ENCODE measurements at places on chromosomes 7 and 10.

- no peak for DNase-seq
Measured at GRCh38 chr10:71390461-71390835, 6.3 kb upstream of the CDH23 start.

- no peak for DNase-seq
Measured at GRCh38 chr10:114577133-114577532, 80.9 kb downstream of the ABLIM1 start.

DNA sequence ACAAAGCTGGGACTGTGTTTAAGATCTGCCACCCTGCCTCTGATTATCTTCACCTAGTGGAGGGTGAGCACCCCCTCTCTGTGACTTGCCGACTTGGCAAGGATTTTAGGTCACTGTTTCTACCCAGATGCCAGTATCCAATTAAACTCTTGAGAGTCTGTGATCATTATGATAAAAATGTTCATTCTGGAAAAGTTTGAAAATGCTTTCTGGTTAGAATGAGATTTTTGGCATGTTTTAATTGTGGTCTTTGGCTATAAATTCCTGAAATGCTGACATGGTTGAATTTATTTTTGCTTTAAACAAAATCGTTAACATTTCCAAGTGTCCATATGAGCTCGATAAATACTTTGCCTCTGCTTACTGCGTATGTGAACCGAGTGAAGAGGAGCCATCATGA lies 221.4 kb downstream of the BICC1 start:
- DNase-seq, result no peak

GRCh38 chr10:97499561-97500296 lies 1.0 kb downstream of the UBTD1 start:
- no peak for DNase-seq

- no peak for DNase-seq
Measured at GRCh38 chr10:95408983-95409873, 118.4 kb upstream of the PDLIM1 start.

GRCh38 chr7:123604739-123605138 lies 3.1 kb downstream of the ASB15 start:
- DNase-seq, result no peak

GRCh38 chr7:42235741-42236161 lies 1.3 kb downstream of the GLI3 start:
- DNase-seq, result no peak

GRCh38 chr7:155353256-155353897 lies 55.7 kb downstream of the INSIG1 start:
- no peak for DNase-seq

DNA sequence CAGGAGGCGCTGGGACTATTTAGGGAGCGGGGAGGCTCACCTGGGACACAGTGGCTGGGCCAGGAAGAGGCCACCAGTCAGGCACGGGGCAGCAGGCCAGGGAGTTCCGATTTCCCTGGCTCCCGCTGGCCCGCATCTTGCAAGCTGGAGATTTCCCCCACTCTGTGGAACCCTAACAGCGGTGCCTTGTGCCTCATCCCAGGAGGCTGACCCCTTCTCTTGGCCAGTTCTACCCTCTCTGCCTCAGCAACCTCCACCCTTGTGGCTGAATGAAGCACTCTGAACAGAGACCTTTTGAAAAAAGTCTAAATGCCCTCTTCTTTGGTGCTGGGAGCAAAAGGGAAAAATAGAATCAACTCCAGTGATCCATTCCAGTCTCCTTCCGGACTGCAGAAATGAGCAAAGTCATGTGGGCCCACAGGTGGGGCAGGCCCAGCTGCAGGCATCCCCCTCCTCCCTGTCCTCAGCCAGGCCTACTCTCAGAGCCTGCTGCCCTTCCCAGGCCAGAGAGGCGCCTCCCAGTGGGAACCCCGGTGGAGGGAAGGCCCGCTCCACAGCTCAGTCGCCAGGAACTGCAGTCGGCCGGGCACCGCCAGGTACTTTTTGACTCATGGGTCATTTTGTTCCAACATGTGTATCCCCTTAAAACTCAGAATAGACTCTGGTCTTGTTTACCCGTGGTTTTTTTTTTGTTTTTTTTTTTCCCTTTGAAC lies 155.5 kb downstream of the ZNF248 start:
- no peak for DNase-seq

GRCh38 chr10:77456414-77456813 lies 181.2 kb downstream of the KCNMA1 start:
- DNase-seq, result no peak

DNA sequence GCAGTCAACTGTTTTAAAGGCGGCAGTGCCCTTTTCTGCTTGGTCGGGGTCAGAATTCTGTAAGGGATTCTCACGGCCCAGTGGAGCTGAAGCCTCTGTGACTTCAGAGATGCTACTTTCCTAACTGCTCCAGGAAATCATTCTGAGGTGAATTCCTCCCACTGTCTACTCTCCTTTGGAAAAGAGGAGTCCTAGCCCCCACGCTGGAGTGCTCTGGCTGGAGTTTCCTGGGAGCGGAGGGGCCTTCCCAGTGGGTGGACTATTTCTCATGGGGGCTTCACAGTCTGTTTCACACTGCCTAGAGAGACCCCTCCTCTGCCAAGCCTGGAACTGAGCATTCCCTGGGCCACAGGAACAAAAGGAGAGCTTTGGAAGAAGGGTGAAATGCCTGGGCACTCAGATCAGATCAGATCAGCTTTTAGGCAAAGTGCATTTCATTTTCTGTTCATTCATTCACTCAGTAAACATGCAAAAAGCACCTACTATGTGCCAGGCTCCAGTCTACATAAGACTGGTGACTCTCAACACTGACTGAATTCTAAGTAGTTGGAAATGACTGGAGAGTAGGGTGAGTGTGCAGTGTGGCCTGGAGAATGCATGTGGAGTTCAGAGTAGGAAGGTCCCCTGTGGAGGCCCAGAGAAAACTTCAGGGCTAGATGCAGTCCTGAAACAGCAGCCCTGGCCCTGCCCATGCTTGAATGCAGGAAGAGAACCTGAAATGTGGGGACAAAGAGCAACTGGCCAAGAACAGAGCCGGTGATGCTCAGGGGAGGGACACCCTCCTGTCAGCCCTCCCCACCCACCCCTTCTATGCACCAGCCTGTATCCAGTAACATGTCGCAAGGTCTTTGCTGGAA lies 12.2 kb downstream of the ZNF488 start:
- peak; percentile 64 for DNase-seq

DNA sequence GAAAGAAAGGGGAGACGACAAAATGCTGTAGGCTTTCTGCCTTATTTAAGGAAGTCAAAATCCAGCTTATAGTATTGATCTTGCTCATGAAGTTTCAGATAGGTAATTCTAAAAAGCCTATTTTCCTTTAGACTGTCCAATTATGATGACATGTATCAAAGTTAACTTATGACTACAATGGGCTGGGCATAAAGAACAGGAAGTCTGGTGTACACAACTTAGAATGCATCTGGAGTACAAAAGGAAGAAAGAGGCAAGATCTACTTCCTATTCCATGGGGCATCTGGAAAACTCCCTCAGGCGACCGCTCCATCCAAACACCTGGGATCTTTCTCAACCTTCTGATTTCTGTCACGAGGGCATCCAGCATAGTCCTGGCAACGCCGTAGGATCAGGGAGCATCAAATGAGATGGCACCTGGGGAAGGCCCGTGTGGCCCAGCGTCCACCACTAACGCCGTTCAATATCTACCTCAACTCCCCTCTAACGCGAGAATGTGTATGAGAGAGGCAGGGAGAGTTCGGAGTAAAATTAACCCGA lies 512 bp downstream of the FAM24B start:
- no peak for DNase-seq

- DNase-seq, result no peak
Measured at GRCh38 chr7:44372560-44373417, 47.4 kb upstream of the CAMK2B start.

DNA sequence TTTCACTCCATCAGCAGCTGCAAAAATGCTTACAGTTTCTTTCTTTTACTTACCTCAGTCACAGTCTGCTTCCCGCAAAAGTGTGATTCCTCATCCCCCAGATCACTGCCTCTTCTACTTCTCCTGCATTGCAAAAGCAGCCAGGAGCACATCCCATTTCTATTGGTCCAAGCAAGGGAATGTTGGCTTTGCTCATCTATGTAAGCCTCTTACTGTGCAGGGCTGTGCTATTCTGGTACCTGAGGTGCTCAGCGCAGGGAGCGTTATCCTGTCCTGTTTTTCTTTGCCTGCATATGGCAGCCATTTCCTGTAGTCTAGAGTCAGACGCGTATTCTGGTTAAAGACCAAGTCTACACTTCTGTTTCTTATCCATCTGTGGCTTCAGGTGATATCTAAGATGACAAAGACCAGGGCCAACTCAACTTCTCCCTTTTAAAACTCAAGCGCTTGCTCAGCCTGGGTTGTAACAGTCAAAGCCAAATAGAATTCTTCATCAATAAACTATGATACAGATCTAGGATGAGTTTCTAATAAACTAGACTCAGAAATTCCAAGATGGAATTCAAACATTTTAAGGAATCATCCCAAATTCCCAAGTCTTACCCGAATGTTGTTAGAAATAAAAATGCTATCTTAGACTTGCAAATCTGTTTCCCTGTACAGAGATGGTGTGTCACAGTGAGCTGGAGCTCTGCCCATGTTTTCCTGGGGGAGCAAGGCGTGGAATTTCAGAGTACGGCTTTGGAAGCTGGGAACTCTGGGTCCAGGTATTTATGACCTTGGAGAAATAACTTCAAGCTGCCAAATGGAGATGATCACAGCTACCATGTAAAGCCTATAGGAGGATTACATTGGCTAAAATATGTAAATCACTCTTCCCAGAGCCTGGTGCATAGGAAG lies 6.1 kb upstream of the RBM17 start:
- DNase-seq, result no peak
